Thoracic aorta (tissue), 2 donors: ENCODE measurements at places on chromosomes 1 and 21.

- no peak for DNase-seq
These were observed 443.0 kb upstream of the RUNX1 start for GRCh38 chr21:35491920-35492678.

GRCh38 chr1:114803001-114803400 lies 22.5 kb upstream of the SIKE1 start:
- no peak for DNase-seq

GRCh38 chr1:164588516-164589341 lies 29.7 kb downstream of the PBX1 start:
- DNase-seq: no peak

- DNase-seq: no peak
These were observed 101.4 kb downstream of the LHX9 start for GRCh38 chr1:198018529-198018928.

- DNase-seq: no peak
These were observed 167.5 kb downstream of the KCNT2 start for GRCh38 chr1:196440711-196441110.

DNA sequence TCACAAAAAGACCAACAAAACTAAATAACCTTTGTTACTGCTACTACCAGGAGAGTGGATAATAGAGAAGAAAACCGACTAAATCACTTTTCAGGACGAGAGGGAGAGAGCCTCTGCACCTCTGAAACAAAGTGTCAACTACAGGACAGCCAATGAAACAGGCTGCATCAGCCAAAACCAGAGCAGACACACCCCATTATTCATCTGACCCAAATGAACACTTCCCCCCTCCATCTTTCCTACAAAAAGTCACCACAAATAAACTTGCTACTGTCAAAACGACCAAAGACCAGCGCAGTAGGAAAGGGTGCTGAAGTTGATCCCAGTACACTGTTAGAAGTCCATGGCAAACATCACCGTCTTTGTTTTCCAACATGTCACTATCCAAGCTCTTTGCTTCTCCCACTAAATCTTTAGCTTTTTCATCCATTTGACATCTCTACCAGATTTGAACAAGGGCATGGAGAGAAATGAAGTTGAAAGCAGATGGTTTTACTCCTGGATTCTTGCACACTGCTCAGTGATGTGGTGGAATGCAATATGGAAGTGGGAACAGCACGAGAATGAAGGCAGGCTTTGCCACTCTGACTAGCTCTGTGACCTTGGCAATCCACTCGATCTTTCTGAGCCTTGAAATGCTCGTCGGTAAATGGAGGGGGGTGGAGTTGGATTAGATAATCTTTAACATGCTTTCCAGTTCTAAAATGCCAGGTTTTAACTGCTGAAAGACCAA lies 20.5 kb downstream of the DSTYK start:
- no peak for DNase-seq

GRCh38 chr1:167661527-167662426 lies 31.7 kb downstream of the RCSD1 start:
- DNase-seq: no peak

DNA sequence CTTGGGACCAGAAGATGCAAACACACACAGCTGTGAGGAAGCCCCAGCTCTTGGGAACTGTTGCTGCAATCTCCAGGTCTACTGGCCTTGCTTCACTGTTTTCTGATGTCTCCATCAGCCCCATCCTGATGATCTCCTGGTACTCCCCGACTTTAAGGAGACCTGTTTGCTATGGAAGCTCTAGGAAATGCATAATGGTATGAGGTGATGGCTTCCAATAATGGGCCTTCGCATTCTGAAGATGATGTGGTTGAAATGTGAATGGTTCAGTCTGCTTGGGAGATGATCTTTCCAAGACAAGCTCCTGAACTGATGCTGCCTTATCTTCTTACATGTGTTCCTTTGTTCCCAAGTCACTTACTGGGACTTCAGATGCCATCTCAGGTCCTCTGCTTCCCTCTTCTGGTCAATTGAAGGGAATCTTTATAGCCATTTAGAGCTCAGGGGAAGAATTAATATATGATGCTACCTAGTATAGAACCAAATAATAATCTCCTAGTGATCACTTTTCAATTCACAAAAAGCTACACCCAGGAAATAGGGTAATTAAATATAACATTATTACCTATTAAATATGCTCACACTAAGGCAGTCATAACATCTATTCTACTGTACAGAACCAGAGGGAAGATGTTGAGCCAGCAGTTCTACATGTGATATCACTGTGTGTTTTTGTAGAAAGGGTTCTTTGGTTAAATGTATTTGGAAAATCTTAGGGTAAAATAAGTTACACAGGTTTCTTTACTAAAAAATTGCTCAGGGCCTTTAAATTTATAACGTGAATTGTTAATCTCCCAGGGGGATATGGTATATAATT lies 73.9 kb upstream of the VTCN1 start:
- no peak for DNase-seq

DNA sequence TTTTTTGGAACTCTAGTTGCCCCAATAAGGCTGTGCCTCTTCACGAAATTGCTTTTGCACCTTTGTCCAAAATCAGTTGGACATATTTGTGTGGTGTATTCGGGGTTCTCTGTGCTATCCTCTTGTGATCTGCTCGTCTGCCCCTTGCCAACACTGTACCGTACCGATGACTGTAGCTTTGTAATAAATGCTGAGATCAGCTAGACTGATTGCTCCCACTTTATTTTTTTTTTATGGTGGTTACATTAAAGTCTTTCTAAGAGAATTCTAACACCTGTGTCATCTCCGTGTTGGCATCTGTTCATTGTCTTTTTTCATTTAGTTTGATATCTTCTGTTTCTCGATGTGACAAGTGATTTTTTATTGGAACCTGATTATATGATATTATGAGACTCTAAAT lies 94.1 kb downstream of the ADARB1 start:
- no peak for DNase-seq
